Daoy (cell line): ENCODE measurements at places on chromosomes 16 and 17. TPM values are rescaled to one million over a fixed set of nuclear protein-coding genes. Genes with fewer than 3 reads are reported as not detected.

DNA sequence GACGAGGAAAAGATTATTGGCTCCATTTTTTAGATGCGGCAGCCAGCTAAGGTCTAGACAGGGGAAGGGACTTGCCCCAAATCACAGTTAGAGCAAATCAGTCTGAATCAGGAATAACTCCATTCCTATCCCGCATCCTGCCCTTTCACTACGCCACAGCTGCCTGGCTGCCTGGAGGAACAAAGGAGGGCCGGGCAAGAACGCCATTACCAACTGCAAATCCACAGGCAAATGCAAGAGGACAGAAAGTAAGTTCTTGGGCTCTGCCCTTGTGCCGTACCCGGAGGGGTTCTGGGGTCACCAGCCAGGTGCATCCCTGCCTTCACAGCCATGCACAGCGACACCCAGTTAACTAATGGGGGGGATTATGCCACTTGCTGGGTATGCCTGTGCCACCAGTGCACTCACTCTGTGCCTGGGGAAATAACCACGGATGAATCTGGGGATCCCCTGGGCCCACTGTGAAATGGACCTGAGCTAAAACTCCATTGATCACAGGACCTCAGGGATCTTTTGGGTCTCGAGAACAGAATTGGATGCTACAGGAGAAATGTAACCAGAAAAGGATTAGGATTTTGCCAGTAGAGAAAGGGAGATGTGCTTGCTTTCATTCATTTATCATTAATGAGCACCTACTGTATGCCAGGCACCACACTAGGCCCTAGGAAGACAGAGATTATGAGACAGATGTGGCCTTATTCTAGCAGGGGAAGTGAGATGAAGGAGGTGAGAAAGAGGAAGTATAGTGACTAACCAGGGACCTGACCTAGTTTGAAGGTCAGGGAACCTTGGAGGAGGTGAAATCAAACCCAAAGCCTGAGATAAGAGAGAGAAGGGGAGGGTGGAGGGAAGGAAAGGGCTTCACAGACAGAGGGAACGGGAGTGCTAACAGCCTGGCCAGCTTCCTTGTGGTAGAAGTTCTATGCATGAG is 17.7 kb downstream of the BCL7C start:
- DNase-seq, result peak; percentile 17

DNA sequence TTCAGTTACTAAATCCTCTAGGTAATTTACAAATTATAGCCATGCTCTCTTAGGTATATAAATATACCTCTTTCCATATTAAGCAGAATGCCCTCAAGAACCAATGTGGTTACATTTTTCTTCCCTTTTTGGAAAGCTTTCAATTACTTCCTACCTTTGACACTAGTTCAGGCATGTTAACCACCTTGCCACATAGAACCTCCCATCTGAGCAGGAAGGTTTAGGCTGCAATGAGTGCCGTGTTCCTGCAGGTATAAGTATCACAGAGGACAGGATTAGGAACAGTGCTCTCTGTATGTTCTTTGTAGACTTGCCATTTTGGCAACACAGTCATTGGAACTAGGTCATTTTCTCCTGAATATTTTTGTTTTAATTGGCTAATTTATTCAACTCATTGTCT is 20.1 kb downstream of the KRT25 start:
- DNase-seq, result no peak

Gene GCGR
- total RNA-seq, result not detected in 2 replicates

DNA sequence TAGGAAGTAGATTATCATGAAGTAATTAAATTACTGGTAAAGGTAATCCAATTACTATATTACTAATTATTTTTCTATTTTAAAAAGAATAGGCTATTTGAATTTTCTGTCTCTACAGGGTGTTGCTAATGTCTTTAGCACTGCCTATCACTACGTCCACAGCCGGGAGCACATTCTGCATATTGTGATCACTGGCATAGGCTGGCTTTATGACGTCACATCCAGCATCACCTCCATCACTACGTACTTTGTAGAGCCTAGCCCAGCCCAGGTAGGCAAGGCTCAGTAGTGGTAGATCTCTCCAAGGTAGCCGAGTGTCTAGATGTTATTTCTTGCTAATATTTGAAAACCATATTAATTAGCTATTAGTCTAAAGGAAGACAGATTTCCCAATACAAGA is 33.8 kb upstream of the NSRP1 start:
- no peak for DNase-seq

- peak; percentile 21 for DNase-seq
These were observed 5.9 kb upstream of the SPG7 start for GRCh38 chr16:89502081-89502843.

DNA sequence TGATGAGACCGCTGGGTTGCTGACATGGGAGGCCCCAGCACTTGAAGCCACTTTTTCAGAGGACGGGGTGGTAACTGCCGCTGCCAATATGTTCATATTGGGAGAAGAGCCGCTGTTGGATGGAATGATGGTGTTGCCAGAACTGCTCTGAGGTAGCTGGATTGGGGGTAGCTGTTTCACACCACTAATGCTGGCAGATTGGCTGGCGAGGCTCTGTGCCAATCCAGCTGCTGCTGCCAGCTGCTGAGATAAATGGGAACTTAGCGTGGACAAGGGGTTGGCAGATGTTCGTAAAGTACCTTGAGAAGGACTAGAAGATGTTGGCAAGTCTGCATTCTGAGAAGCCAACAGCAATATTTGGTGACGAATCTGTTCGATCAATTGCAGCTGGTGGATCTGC is 10.0 kb downstream of the SALL1 start:
- no peak for DNase-seq

Gene SCARF1
- 2.1 and 4.0 TPM in 2 replicates for total RNA-seq

DNA sequence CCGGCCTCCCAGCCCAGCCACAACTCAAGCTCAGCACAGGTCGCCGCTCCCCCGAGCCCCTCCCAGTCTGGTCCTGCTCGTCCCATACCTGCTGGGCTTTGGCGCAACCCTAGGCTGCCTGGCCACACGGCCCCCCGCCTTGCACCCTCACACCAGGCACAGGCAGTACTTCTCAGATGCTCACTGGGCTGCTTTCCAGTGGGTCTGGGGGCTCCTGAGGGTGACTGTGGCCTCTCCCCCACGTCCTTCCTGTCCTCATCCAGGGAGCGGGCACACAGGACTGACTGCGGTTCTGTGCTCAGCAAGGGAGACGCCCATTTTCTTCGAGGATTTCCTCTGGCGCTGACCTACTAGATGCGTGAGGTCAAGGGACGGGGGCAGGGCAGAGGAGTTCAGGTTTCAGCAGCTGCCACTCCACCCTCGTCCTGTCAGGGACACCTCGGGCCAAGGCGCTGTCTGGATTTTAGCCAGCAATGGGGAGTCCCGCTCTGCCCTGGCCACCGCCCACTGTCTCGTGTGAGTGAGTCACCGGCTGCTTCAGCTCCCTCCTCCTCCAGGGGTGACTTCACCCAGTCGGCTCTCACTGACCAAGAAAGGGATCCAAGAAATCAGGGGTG is 115.8 kb downstream of the NPIPB11 start:
- DNase-seq, result peak; percentile 98

Gene PRKCB
- total RNA-seq, result 2.2 and 3.6 TPM in 2 replicates

Gene CMTM2
- total RNA-seq, result not detected in 2 replicates

DNA sequence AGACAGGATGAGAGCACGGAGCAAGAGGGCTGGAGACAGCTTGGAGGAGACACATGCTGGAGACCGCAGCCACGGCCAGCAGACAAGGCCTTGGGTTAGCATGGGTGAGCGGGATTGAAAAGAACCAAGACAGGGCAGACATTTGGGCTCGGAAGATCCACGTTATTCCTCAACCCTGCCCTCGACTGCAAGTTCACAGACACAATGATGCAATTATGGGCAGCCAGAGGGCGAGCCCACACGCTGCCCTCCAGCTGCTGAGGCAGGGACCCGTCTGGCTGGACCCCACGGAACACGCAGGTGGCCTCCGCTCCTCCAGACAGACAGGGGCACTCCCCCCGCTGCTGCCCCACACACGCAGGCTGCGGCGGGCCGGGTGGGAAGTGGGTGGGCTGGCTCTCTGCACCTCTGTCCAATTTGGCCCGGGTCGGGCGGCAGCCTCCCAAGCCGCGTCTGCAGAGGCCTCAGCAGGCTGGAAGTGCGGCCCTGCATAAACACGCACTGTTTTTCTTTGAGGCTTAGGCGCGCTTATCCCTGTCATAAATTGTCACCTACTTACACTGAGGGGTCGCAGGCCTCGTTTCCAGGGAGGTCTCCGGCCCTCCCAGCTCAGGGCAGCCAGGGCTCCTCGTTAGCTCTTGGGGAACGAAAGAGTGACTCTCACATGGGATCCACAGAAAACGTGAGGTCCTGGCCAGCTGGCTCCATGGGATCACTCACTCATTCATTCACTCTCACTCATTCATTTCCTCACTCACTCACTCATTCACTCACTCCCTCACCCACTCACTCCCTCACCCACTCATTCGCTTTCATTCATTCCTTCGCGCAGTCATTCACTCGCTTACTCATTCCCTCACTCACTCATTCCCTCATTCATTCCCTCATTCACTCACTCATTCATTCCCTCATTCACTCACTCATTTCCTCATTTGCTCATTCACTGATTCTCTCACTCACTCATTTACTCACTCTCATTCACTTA is 303.9 kb downstream of the C16orf95 start:
- DNase-seq, result no peak

GRCh38 chr16:68907781-68908181 is 64.5 kb downstream of the TANGO6 start:
- DNase-seq, result no peak

DNA sequence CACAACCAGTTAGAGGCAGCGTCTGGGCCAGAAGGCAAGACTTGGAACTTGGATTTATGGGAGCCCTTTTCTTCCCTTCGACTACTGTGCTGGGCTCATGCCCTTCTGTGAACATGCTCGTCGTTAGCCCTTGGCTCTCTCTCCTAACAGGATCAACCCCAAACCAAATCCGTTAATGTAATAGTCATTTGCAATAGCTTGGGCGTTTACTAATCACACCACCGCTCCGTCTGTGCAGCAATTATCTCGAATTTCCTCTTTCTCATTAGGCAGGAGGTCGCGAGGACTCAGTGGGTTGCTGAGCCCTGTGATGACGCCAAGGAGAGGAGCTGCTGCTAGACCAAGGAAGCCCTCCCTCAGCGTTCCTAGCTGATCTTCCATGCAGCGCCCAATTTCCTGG is 114.7 kb downstream of the ENGASE start:
- no peak for DNase-seq

DNA sequence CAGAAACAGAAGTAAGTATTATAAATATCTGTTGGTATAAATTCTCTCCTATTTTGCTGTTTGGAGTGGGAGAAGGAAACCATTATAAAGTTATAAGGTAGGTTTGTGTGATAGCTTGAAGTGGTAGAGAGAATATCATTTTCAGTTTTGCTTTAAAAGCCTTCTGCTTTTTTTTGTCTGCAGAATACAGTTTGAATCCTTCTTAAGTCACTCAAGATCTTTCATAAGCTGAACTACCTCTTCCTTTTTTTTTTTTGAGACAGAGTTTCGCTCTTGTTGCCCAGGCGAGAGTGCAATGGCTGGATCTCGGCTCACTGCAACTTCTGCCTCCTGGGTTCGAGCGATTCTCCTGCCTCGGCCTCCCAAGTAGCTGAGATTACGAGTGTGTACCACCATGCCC is 9.0 kb downstream of the ATAD5 start:
- no peak for DNase-seq

DNA sequence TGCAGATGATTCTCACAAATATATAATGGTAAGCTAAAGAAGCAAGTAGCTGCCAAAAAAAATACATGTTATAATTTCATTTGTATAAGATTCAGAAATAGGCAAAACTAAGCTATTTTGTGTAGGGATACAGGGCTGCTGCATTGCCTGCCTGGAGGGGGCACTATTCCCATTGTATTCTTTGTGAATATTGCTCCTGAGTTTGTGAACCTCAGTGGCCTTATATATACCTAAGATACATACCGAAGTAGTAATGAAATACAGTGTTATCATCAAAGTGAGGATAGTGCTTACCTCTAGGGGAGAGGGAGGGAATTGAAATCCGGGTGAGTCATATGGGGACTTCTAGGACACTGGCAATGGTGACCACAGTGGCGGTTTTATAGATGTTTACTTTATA is 53.5 kb downstream of the C17orf58 start:
- DNase-seq, result no peak
